ENCODE measurements at places on chromosomes 6 and 20. TPM values are rescaled to one million over a fixed set of nuclear protein-coding genes. Genes with fewer than 3 reads are reported as not detected.

GRCh38 chr20:31747640-31748039 lies 8.6 kb downstream of the TPX2 start:
- no peak for ATAC-seq

Gene CLPSL1
- total RNA-seq = not detected

Gene PPIL6
- 0.84 TPM for total RNA-seq

DNA sequence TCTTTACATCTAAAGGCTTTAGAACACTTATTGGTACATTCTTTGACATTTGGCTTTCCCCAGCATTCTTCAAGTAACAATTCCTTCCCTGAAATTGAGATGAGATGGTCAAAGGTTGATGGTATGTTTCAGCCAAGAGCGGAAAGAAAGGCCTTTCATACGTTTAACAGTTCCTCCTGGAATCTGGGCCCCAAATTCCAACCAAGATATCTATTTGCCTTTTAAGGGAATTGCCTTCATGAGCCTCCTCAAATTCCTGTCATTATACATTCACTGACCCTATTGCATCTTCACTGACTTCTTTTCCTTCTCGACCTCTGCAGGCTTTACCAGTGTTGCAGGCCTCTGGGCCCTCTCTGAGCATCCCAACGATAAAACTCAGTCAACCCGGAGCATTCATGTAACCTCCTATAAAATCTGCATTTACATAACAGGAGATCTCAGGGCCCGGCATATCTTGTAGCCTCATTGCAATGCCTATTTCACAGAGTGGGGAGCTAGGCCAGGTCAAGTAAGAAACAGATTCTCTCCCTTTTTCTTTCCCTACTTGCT lies 18.3 kb upstream of the WFDC9 start:
- no peak for ATAC-seq

GRCh38 chr6:79621579-79621978 lies 9.6 kb upstream of the SH3BGRL2 start:
- ATAC-seq = no peak

- no peak for ATAC-seq
Observed at GRCh38 chr6:42301986-42302385, 84.3 kb upstream of the MRPS10 start.

- ATAC-seq = no peak
Observed at GRCh38 chr6:84269947-84270733, 42.7 kb upstream of the CEP162 start.

Gene HUS1B
- total RNA-seq = 0.40 TPM

Gene MUC21
- 721 TPM for total RNA-seq

- no peak for ATAC-seq
Observed at GRCh38 chr20:38129248-38129865, 35.7 kb downstream of the TGM2 start.

DNA sequence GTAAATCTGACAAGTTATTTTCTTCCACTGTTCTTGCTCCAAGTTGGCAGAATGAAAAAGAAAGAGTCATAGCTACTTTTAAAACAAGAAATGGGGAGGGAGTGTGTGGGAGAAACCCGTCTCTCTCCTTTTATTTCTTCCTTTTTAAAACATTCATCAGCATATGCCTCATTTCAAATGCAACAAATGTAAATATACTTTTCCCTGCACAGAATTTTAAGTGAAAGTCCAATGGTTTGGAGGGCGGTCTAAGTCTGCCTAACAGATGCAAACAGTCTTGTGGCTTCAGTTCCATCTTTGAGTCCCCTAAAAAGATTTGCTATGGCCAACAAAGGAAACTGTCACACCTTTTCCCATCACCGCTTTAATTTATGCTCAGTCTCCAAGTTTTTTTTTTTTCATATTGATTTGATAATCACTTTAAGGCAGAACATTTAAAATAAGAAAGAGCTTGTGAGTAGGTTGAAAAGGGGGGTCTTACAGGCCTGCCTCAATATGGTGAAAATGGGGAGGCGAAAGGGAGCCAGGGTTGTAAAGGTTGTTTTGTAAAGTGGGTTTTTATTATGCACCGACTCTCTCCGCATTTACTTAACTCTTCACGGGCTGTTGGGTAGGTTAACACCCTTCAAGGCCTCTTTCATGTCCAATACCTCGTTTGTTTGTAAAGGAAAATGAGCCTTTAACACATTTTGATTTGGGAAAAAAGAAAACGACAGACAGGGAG lies 4.6 kb downstream of the TFAP2D start:
- ATAC-seq = no peak

DNA sequence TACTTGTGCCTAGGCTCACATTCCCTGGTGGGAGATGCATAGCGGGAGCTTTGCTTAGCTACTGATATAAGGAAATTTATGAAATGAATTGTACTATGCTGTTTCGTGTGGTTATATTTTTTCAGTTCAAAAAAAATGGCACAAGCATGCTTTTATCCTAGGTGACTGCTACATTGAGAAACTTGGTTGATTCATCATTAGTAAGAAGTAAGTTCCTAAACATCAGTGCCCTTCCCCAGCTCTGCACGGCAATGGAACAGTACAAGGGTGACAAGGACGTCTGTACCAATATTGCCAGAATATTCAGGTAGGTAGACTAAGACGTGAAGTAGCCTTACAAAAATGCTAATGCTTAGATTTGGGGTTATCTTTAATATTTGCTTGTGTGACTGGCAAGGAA lies 79.7 kb downstream of the ARMC2 start:
- ATAC-seq = no peak

DNA sequence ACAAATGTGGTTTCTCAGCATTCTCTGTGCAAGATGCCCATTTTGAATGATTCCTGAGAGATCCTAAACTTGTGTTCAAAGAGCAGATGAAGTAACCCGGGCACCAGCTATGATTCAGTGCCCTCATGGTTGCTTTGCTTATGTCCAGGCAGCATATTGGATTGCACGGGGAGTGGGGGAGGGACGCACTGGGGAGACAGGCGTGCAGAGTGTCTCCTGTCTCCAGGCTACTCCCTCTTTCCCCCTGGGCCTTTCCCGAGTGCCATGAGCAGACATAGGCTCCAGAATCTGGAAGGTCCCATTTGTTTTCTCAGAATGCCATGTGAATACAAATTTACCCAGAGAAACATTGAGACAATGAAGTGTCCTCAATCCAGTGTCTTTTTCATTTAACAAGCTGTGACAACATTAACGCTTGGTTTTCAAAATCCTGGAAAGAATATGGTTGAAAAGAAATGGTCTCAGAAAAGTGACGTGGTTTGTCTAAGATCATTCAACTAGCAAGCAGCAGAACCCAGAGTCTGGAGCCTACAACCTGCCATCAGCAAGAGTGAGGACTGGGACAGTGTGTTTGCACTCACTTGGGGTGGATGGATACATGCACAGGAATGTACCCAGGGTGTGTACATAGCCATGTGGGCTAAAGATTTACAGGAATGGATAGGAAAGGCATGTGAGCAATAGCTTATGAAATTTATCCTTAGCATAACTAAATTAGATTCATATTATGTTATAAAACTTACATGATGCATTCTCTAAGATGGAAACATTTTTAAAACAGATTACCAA lies 4.2 kb downstream of the SYNDIG1 start:
- no peak for ATAC-seq

Gene MDFI
- 47.1 TPM for total RNA-seq

Gene PEDS1
- total RNA-seq = 27.0 TPM

DNA sequence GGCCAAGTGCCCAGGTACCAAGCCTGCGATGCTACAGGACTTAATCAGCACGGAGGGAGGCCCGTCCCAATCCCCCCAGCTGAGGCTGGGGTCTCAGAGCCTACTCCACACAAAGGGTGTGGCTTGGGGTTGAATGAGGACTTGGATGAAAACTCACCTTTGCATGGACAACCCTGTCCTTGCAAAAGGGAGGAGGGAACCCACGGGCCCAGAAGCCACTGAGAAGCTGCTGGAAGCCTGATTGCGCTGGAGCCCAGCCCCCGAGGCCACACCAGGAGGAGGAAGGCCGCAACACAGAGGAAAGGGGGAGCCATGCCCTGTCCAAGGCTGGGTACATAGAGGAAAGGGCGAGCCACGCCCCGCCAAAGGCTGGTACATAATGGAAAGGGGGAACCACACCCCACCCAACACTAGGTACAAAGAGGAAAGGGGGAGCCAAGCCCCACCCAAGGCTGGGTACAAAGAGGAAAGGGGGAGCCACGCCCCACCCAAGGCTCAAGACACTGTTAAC lies 158.8 kb downstream of the DLL1 start:
- no peak for ATAC-seq

- no peak for ATAC-seq
Observed at GRCh38 chr20:1345756-1346093, 16.8 kb upstream of the SDCBP2 start.

GRCh38 chr20:24066076-24066700 lies 77.6 kb upstream of the GGTLC1 start:
- no peak for ATAC-seq

- no peak for ATAC-seq
Observed at GRCh38 chr6:14913931-14914330, 331.9 kb upstream of the JARID2 start.

Gene SLC2A4RG
- 60.9 TPM for total RNA-seq

- ATAC-seq = no peak
Observed at GRCh38 chr6:118864341-118865099, 29.4 kb upstream of the ASF1A start.

Gene KCNQ5
- total RNA-seq = 0.96 TPM

Gene POPDC3
- total RNA-seq = not detected

Gene MYL9
- total RNA-seq = 28.8 TPM

GRCh38 chr6:42226161-42226611 lies 8.5 kb upstream of the MRPS10 start:
- no peak for ATAC-seq

GRCh38 chr6:110449541-110449895 lies 26.9 kb downstream of the SLC22A16 start:
- ATAC-seq = no peak

DNA sequence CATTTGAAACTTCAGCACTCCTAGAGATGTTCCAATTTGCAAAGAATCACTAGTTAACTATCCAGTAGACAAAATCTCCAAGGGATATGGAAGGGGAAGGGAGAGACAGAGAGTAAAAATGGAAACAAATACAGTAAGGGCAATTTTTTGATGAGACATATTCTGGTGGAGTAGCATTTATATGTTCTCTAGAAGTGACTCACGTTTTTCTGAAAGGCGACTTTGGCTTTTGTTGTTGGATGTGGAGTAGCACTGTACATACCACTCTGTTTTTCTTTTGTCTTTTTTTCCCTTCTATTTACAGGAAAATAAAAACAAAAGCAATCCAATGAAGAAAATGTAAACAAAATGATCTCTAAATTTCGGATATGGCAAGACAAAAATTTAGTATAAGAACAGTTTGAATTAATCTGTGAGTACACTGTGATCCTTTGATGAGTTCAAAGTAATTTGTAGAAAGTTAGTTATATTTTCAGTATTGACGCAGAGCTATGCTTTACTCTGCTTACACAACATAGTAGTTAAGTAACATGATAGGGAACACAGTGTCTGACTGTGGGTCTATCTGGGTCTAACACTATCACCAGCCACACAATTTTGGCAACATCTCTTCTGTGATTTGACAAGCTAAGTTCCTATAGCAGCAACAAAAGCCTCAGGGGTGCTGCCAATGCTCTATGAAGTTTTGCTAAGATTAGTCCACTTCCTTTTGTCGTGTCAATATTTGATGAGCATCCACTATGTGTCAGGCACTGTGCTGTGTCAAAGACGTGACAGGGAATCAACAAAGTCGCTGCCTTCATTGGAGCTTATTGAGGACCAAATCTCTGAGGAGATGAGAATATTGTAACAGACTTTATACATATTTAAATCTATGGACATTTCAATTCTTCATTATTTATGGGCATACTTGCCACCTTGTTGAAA lies 27.3 kb upstream of the TAGAP start:
- ATAC-seq = no peak

Gene MTRF1L
- total RNA-seq = 11.5 TPM

GRCh38 chr6:139064981-139065665 lies 36.6 kb downstream of the ABRACL start:
- no peak for ATAC-seq

DNA sequence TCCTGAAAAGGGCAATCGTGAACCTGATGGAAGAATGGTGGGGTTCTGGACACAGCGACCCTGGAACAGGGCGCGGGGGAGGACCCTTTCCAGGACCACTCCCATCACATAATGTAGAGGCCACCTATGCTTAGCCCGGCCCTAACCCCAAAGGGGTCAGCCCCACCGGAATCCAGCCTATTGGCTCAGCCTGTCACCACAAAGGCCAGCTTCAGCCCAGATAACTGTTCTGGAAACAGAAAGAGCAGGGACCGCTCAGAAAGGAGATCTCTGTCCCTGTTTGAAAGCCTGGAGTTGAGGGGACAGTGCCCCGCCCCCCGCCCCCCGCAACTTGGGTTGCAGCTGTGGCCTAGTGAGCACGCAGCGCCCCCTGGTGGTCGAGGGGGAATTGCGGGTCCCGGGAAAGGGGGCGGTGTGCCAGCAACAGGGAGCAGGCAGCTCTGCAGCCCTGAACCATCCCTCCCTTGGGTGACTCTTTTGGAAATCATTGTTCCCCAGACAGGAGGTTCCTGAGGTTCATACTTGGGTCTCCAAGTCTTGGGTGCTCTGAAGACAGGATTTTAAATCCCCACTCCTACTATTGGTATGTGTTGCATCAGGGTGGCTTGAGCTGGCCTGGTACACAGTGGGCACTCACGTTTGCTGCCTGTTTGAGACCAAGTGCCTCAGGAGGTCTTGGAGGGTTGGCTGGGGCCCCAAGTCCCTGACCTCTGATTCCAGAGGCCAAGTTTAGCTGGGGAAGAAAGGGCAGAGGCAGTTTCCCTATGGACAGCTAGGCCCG lies 1.5 kb downstream of the SIGLEC1 start:
- peak; percentile 48 for ATAC-seq

DNA sequence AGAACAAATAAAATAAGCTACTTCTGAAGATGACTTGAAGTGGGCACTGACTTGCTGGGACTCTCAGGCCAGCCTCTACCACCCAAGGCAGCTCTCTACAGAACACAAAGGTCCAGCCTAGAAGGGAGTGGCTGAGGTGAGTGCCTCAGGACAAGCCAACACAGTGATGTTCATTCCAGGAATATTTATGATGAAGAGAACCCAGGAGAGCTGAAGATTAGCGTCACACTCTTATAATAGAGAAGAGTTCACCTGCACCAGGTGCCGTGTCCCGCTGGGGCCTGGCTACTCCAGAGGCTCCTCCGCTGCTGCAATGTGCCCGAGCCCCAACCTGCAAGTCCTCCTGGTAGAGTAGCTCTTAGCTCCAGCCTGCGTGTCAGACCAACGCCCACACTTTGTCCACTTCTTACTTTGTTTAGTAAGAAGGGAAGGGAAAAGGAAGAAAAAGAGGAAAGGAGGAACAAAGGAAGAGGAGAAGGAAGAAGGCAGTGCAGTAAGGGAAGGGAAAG lies 182.4 kb upstream of the QKI start:
- no peak for ATAC-seq

GRCh38 chr20:51563486-51564332 lies 21.2 kb upstream of the NFATC2 start:
- ATAC-seq = peak; percentile 17

GRCh38 chr6:128018821-128019220 lies 118.0 kb upstream of the THEMIS start:
- ATAC-seq = no peak
